DMS79 treated with DMSO at 0.1 percent for 48 hours (cell line): ENCODE measurements at places on chromosomes 12 and 14.
A peak's percentile ranks its signal among the peaks of the same experiment; 100 is the strongest.

DNA sequence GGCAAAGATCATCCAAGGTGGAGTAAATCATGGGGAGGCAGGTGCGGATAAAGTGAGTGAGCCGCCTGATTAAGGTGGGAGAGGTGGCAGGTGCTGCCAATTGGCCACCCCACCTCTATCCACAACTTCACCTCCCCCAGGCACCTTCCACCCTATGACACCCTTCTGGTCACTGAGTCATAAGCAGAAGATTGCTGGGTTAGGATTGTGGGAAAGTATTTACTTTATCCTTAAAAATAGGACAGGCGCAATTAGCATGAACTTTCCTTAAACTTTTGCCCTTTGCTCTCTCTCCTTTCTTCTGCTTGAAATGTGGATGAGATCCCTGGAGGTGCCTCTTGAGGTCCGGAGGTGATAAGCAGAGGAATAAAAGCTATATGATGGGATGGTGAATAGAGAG, 14.9 kb upstream of the BMP4 start:
- no peak for DNase-seq

DNA sequence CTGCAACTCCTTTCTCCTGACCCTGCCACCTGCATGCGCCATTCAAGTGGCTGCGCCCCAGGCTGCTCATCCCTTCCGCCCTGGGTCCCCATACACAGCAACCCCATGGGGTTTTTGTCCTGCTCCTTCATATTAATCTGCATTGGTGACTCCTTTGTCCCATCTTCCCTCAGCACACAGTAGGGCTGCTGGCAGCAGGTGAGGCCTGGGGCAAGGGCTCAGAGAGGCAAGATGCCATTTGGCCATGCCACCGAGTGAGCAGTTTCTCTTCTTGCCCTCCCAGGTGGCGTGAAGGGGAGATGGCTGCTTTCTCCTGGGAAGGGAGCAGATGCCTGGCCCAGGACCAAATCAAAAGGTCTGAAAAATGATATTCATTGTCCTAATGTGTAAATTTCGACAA, 9.1 kb downstream of the RTL1 start:
- no peak for DNase-seq

- no peak for DNase-seq
Observed at GRCh38 chr12:28563936-28564335, 373.7 kb downstream of the CCDC91 start.

GRCh38 chr12:49188201-49188915, 522 bp downstream of the TUBA1A start:
- DNase-seq = peak; percentile 55

- no peak for DNase-seq
Observed at GRCh38 chr14:51901475-51902024, 41.1 kb downstream of the GNG2 start.

- DNase-seq = no peak
Observed at GRCh38 chr14:28661171-28661772, 105.3 kb upstream of the FOXG1 start.

- peak; percentile 68 for DNase-seq
Observed at GRCh38 chr14:81990312-81990761, 456.7 kb upstream of the SEL1L start.

DNA sequence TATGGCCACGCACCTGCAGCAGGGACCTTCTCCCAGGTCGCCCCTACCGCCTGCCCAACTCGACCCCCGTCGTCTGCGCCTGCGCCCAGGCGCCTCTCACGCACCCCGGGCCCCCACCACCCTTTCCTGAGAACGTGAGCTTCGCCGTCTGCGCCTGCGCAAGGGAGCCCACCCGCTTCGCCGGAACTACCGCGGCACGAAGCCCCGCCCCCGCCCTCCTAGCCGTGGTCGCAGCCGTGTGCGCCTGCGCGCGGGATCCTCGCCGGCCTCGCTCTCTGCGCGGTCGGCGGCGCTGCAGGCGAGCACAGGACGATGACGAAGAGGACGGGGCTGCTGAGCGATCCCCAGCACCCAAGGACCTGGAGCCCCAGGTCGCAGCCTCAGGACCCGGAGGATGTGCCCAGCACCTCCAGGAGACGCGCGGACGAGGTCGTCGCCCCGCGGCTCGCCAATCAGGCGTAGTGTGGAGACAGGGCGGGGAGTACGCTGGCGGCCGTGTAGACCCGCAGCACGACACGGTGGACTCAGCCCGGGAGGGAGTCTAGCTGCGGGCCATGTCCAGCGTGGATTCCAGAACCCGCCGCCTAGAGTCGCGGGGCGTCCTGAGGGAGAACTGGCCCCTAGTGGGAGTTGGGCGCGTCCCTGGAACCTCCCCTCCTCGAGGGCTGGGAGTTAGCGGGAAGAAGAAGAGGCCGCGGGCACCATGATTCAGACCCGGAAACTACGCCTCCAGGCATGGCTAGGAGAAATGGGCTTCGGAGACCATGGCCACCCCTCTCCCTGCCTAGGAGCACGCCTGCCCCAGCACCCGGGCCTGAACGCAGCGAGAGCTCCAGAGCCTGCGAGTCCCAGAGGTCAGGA, 1120.8 kb upstream of the TMEM132C start:
- no peak for DNase-seq

GRCh38 chr12:52216100-52216499, 16.9 kb upstream of the KRT7 start:
- DNase-seq = no peak

GRCh38 chr12:131232036-131232435, 278.3 kb downstream of the ADGRD1 start:
- no peak for DNase-seq
